Upper lobe of left lung (tissue), 6 donors: ENCODE measurements at places on chromosomes 16 and 17. TPM values are rescaled to one million over a fixed set of nuclear protein-coding genes. Genes with fewer than 3 reads are reported as not detected.

- no peak for DNase-seq
Measured at GRCh38 chr17:671076-671762, 43.4 kb downstream of the VPS53 start.

- no peak for DNase-seq
Measured at GRCh38 chr17:73191443-73192205, 1.2 kb upstream of the COG1 start.

DNA sequence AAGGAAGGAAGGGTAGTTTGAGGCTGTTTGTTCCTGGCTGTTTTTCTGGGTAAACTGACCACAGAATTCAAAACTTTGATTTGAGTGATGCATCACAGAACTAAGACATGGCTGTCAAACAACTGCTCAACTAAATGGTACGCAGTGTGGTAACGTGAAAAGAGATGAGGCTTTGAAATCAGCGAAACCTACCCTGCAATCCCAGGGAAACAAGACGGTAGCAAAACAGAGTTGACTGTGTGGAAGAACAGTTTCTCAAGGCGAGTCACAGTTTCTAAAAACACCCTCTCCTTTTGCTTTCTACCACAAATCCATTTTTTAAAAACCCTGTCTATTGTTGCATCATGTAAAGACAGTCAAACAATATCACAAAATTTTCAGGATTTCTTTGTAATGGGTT is 156.0 kb upstream of the MAF start:
- DNase-seq = no peak

GRCh38 chr17:43531082-43531378 is 15.1 kb downstream of the ETV4 start:
- DNase-seq = no peak

DNA sequence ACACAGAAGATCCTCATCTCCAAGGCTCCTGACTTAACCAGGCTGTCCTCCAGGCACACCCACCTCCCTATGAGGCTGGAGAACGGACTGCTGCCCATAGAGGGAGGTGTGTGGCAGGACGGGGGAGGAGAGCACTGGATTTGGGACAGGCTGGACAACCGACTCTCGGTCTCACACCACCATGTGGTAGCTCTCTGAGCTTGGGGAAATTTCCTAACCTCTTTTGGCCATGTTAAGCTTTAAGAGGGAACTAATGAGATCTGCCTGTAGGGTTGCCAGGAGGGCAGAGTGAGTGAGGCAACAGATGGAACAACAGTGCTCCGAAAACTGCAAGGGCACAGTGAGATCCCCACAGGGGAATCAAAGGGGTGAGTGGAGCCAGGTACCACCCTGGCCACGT is 32.7 kb downstream of the RHBDL3 start:
- DNase-seq = no peak

The LRRC37A3 gene
- total RNA-seq = 10.3 TPM
